ENCODE measurements at places on chromosomes 5 and 9. TPM values are rescaled to one million over a fixed set of nuclear protein-coding genes. Genes with fewer than 3 reads are reported as not detected.
A peak's percentile ranks its signal among the peaks of the same experiment; 100 is the strongest.

- no peak for DNase-seq
- no peaks in the 10 kb centered on the region for H3K27me3 ChIP-seq
- H3K4me1 ChIP-seq, result no peaks in the 10 kb centered on the region
- no peaks in the 10 kb centered on the region for H3K36me3 ChIP-seq
- H3K27ac ChIP-seq, result no peak overlapping the region
Observed at GRCh38 chr5:107388141-107388861, 282.4 kb downstream of the EFNA5 start.

DNA sequence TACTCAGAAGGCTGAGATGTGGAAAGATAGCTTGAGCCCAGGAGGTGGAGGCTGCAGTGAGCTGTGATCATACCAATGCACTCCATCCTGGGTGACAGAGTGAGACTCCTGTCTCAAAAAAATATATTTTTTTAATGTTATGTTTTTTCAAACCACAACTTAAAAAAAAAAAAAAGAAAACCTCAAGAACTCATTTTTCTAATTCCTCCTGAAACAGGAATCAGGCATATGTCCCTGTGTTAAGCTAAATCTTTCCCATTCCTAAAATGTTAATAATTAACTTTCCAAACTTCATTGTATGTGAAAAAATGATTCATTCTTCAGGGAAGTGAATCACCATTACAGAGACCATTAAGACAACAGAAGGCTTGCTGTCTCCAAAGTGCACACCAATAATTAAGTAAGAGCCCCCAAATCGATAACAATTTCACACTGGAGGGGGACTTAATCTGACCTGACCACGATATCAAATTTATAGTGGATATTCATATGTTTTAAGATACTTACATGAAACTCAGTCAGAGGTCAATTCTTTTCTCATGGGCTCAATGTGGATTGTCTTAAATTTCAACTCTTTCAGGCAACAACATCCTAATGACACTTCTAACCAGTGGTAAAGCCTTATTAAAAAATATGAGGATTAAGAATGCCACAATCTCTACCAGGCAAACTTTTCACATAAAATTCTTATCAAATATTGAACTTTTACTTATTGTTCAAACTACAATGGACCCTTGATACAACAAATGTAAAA is 5.2 kb downstream of the CEMIP2 start:
- H3K27me3 ChIP-seq, result no peaks in the 10 kb centered on the region
- H3K4me1 ChIP-seq, result no peaks in the 10 kb centered on the region
- H3K27ac ChIP-seq, result no peak overlapping the region
- H3K4me3 ChIP-seq, result no peak overlapping the region

GRCh38 chr9:126347911-126348760 is 21.5 kb downstream of the MVB12B start:
- no peaks in the 10 kb centered on the region for H3K4me1 ChIP-seq
- DNase-seq, result no peak
- no peaks in the 10 kb centered on the region for H3K36me3 ChIP-seq
- no peak overlapping the region for H3K4me3 ChIP-seq

DNA sequence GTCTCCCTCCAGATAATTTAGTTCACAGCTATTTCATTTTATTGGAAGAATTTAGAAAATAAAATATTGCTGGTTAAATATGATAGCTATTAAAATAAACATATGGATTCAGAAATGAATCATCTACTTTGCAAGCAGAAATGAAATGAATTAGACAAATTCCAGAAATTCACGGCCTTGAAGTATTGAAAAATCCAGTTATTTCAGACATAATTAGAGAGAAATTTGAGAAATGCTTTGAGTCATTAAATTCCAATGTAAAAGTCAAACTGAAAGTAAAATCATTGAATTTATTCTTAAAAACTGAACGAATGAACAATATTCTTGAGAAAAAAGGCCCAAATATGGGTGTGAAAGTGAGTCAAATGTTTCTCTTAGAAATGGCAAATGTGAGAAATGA is 632.6 kb upstream of the EDIL3 start:
- H3K27me3 ChIP-seq, result no peaks in the 10 kb centered on the region
- no peak overlapping the region for H3K4me3 ChIP-seq
- no peak for DNase-seq
- no peak overlapping the region for H3K27ac ChIP-seq
- H3K36me3 ChIP-seq, result no peaks in the 10 kb centered on the region

GRCh38 chr5:154400678-154401077 is 45.1 kb upstream of the SAP30L start:
- no peaks in the 10 kb centered on the region for H3K4me1 ChIP-seq
- H3K27me3 ChIP-seq, result no peaks in the 10 kb centered on the region
- no peak overlapping the region for H3K4me3 ChIP-seq
- no peak overlapping the region for H3K27ac ChIP-seq
- H3K36me3 ChIP-seq, result no peaks in the 10 kb centered on the region
- DNase-seq, result no peak

The ECM2 gene
- total RNA-seq, result 31.9 TPM

The MLANA gene
- total RNA-seq, result not detected

- no peaks in the 10 kb centered on the region for H3K36me3 ChIP-seq
- H3K4me1 ChIP-seq, result peaks cover 18% of the 10 kb centered on the region
- H3K27me3 ChIP-seq, result no peaks in the 10 kb centered on the region
- DNase-seq, result no peak
- H3K27ac ChIP-seq, result peak overlapping the region; percentile 96
Observed at GRCh38 chr5:52796031-52796430, 8.3 kb downstream of the ITGA1 start.

The PCSK1 gene
- 0.14 TPM for total RNA-seq

DNA sequence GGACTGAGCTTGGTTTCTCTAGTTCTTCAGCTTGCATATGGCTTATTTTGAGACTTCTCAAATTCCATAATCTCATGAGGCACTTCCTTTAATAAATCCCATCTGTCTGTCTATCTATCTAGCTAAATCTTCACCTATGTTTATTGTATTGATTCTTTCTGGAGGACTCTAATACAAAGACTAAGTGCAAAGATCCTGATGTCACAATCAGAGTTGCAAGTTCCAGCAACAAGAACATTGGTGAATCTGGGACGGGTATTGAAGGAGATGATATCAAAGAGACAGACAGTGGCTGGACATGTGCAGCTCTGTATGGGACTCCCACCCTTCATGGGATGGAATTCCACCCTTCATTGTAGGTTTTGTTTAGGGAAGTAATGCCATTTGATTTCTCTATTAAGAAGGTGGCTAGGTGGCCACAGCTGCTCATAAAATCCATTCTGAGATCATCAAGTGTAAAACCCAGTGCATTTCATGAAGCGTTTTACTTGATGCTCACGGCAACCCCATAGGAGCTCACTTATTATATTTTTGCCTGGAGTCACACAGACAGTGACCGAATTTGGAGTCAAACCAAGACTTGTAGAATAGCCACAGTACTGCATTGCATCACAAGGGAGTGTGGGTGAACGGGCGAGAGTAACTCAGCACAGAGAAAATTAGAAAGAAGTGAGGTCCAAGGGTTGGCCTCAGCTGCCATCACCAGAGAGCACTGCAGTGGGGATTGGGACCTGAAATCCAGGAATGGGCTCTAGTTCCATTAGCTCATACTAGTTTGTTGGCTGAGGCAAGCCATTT is 24.9 kb downstream of the TAS2R1 start:
- H3K4me1 ChIP-seq, result no peaks in the 10 kb centered on the region
- no peak overlapping the region for H3K4me3 ChIP-seq
- no peak for DNase-seq

DNA sequence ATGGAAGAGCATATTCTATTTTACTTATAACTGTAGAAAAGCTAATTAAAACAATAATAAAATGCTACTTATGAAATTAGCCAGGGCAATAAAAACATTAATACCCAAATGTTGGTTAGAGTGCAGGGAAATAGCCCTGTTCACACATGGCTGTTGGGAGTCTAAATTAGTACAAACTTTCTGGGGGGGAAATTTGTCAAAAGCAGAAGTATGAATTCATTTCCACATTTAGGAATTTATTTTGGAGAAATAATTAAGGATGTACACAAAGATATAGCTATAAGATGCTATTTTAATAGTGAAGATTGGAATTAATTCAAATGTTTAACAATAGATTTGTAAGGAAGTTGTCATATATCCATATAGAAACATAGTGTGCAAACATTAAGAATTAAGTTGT is 190.5 kb downstream of the SEC61B start:
- H3K36me3 ChIP-seq, result no peaks in the 10 kb centered on the region
- no peaks in the 10 kb centered on the region for H3K4me1 ChIP-seq
- H3K4me3 ChIP-seq, result no peak overlapping the region
- no peak overlapping the region for H3K27ac ChIP-seq
- DNase-seq, result no peak

The NELFB gene
- total RNA-seq, result 46.2 TPM

DNA sequence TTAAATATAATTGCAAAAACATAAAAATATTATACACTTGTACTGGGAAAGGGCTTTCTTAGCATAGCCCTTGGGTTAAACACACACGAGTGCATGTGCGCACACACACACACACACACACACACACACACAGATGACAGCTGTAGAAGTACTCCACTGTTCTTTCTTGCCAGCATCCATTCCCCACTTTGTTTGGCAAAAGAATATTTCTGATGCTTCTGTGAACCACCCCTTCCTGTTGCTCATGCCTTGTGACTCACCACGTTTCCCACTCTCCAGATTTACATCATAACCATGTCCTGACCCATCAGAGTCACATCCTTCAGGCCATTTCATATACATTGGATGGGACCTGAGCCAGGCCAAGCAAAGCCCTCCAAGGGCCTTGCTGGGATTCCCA is 280.1 kb downstream of the DNAH5 start:
- H3K4me1 ChIP-seq, result no peaks in the 10 kb centered on the region
- DNase-seq, result no peak
- no peak overlapping the region for H3K4me3 ChIP-seq
- no peaks in the 10 kb centered on the region for H3K36me3 ChIP-seq
- H3K27me3 ChIP-seq, result no peaks in the 10 kb centered on the region

- H3K36me3 ChIP-seq, result no peaks in the 10 kb centered on the region
- DNase-seq, result peak; percentile 83
- H3K27me3 ChIP-seq, result no peaks in the 10 kb centered on the region
- H3K27ac ChIP-seq, result peak overlapping the region; percentile 80
- H3K4me1 ChIP-seq, result peaks cover 25% of the 10 kb centered on the region
Observed at GRCh38 chr9:91896513-91897121, 53.4 kb downstream of the ROR2 start.

DNA sequence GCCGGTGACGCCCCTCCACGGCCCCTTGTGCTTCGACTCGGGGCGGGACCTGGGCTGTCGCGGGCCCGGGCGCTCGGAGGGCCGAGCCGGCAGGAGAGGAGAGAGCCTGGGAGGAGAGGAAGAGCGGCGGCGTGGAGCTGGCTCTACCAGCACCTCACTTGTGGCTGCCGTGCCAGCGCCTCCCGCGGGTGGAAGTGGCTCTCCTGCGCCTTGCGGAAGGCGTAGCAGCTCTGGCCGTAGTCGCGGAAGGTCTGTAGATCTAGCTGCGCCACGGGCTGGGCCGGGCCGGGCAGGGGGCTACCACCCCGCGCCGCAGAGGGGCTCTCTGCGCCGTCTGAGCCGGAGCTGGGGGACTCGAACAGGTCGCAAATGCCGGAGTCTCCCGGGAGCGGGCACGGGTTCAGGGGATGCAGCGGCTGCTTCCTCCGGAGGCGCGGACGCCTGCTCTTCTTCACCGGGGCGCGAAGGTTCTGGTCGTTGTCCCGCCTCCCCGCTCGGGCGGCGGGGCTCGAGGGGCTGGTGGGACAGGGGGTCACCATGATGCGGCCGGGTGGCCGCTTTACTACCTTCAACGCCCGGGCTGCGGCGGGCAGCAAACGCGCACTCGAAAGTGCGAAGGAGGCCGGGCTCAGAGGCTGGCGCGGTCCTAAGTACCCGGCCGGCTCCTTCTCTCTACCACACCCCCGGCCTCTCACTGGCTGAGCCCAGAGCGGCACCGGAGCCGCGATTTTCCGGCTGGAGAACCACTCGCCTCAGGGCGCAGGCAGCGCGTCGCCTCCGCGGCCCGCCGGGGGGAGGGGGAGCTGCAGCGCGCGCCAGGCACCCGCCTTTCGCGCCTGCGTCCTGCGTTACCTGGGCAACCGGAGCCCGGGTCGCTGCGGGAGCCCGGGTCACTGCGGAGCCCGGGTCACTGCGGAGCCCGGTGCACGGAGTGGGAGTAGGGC is at the start of gene CCNO:
TSS of gene CCNO (minus strand) at position 624 of the 944 bp plus-strand sequence. CDS start at position 539, 85 bp downstream.
- peaks cover 4% of the 10 kb centered on the region for H3K27me3 ChIP-seq
- peak; percentile 37 for DNase-seq
- no peaks in the 10 kb centered on the region for H3K36me3 ChIP-seq
- no peak within 1 kb of the TSS for H3K27ac ChIP-seq

The FGF1 gene
- total RNA-seq, result 5.7 TPM

- no peak for DNase-seq
- H3K36me3 ChIP-seq, result no peaks in the 10 kb centered on the region
- H3K27ac ChIP-seq, result no peak overlapping the region
- H3K4me1 ChIP-seq, result no peaks in the 10 kb centered on the region
- H3K4me3 ChIP-seq, result no peak overlapping the region
Observed at GRCh38 chr5:76257897-76258296, 145.2 kb upstream of the IQGAP2 start.

DNA sequence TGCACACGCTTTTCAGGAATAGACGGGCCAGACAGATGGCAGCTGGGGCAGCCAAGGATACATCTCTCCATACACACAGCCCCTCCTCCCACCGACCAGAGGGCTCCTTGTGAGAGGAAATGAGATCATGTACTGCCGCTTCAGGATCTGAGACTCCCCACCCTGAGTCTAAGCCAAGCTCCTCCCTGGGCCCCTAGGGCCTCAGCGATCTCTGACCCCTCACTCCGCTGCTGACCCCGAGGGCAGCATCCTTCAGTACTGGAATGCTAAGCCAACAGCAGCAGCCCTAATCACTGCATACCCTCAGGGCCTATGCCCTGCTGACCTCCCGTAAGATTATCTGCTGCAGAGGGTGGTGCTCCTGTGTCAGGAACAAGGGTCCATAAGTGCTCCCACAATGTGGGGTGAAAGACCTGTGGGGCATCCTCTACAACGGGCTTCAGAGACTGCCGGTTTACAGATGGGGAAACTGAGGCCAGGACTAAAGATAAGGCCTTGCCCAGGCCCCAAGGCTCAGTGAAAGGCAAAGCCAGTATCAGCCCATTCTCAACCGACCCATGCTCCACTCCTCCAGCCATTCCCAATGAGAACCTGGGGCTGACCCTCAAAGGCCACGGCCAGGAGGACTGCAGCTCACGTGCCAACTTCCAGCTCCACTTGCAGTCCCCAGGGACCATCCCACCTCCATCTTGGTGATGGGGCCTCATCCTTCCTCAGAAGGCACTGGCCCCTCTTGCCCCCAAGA is 37.5 kb downstream of the BICD2 start:
- no peak for DNase-seq
- H3K27me3 ChIP-seq, result no peaks in the 10 kb centered on the region
- no peak overlapping the region for H3K4me3 ChIP-seq
- no peaks in the 10 kb centered on the region for H3K36me3 ChIP-seq
- H3K27ac ChIP-seq, result no peak overlapping the region
- H3K4me1 ChIP-seq, result no peaks in the 10 kb centered on the region

GRCh38 chr9:73951147-73951546 is 546.0 kb upstream of the RORB start:
- DNase-seq, result no peak
- H3K27me3 ChIP-seq, result no peaks in the 10 kb centered on the region
- H3K27ac ChIP-seq, result no peak overlapping the region
- no peaks in the 10 kb centered on the region for H3K36me3 ChIP-seq

- no peak for DNase-seq
- H3K27ac ChIP-seq, result peak overlapping the region; percentile 28
- no peak overlapping the region for H3K4me3 ChIP-seq
- H3K36me3 ChIP-seq, result no peaks in the 10 kb centered on the region
- H3K27me3 ChIP-seq, result no peaks in the 10 kb centered on the region
Observed at GRCh38 chr5:149134778-149135500, 6.4 kb upstream of the ABLIM3 start.

Measured in uterus (tissue), 4 donors.